ENCODE measurements at places on chromosomes 6 and 20.
A peak's percentile ranks its signal among the peaks of the same experiment; 100 is the strongest.

DNA sequence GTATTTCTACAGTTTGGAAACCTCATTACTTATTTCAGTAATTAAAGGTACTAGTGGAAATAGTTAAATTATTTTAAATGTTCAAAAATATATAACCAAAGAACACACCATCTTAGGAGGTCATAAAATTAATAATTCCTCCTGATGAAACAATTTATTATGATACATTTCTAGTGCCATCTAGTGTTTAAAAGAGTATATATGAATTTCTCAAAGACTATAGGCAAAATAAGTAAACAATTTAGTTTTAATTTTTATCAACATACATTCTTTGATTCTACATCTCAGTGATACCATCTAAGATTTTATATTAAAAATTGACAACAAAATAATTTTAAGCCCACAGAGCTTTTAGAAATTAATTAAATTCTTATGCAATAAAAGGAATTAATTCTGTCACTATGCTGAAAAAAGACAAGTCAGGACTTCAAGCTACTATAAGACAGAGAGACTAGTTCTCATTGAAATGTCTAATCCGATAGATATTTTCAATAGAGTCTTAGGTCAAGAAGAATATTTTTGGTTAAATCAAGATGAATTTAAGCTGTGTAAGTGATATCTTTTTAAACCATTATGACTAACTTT, 107.8 kb upstream of the RNF217 start:
- no peak for DNase-seq

DNA sequence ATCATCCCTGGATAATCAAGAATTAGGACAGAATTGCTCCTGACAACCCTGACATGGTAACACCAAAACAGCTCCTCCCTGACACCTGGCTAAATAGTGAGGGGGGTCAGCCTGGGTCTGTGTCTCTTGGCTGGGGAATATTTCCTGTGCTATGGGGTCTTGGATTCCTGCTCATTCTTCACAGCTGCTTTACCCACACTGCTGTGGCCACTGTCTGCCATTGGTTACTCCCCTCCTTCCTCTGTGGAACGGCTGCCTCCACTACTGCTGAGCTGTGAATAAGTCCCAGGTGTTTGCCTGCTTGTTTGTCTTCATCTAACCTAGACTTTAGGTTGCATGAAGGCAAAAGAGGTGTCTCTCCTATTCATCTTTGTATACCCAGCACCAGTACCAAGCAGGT, 33.9 kb upstream of the TXLNB start:
- no peak for DNase-seq

GRCh38 chr6:34030831-34031624, 114.9 kb downstream of the GRM4 start:
- no peak for DNase-seq

- no peak for DNase-seq
Measured at GRCh38 chr6:41605649-41606048, 32.6 kb upstream of the MDFI start.

DNA sequence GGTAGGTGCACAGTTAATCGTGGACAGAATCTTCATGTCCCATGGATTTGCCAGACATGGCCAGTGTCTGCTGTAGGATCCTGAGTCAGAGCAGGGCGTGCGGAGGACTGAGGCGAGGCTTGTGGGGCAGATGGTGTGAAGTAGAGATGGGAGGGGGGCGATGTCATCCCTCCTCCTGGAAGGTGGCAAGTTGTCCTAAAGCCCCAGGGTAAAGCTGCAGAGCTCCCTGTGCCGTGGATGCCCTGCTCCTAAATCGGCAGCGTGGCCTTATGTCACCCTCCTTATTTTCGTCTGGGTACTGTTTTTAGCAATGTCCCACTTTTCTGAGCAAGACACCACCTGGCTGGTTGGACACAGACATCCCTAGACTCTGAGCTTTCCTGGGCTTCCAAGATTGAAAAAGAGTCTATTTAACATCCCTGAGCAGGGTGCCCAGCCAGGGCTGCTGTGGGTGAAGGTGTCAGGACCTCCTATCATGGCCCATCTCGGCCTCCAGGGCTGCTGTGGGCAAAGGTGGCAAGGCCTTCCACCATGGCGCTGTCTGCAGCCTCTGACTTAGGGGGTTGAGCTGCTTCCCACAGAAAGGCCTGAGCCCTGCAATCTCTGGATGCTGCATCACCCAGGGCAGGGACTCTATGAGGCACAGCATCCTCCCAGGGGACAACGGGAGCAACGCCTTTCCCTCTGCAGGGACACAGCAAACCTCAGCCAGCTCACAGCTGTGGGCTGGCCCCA, 145.4 kb downstream of the TTLL2 start:
- no peak for DNase-seq

DNA sequence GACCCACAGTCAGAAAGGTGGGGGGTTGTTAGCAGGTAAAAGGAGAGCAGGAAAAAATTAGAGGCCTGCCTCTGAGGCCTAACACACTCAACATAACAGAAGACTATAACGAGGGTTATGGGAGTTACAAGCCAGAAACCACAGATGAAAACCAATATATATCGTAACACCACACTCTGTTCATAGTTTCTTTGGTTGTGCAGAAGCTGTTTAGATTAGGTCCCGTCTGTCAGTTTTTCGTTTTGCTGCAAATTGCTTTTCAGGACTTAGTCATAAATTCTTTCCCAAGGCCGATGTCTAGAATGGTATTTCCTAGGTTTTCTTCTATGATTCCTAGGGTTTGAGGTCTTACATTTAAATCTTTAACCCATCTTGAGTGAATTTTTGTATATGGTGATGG, 3.7 kb upstream of the MAP3K5 start:
- DNase-seq = no peak

DNA sequence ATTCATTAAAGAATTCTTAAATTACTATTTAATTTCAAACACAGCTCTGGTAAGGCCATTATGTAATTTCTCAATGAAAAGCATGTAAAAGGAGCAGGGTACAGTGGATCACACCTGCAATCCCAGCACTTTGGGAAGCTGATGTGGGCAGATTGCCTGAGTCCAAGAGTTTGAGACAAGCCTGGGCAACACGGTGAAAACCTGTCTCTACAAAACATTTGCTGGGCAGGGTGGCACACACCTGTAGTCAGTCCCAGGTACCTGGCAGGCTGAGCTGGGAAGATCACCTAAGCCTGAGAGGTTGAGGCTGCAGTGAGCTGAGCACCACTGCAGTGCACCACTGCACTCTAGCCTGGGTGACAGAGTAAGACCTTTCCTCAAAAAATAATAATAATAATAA, 37.4 kb downstream of the MDN1 start:
- DNase-seq = no peak

GRCh38 chr6:111975466-111975865, 78.4 kb upstream of the CCN6 start:
- peak; percentile 23 for DNase-seq

DNA sequence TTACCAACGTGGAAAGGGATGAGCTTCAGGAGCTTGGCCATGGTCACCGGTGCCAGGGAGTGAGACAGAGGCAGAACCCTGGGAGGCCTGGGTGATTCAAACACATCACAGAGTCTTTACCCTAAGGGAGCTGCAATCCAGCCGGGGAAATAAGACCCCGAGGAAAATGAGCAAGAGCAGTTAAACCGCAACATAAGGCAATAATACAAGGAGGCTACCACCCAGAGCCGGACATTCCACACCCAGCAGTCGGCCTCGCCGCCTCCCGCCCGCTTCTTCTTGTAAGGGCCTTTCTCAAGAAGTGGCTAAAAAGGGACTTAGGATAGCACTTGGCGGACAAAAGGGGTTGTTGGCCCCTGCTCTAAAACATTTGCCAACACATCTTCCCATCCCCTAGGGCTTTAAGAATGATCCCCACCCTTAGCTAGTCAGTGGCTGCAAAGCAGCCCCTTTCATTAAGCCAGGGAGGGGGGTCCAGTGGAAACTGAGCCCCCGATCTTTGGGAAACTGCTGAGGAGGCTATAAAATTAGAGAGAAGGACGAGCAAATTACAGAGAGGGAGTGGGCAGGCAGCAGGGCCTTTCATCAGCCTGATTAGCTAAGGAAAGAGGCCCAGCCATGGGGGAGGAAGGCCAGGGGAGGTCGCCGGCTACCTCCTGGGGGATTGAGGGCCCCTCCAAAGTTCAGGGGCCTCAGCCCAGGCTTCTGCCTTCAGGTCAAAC, 34.3 kb downstream of the SNX5 start:
- DNase-seq = no peak

- no peak for DNase-seq
Measured at GRCh38 chr6:53866226-53866625, 71.4 kb downstream of the LRRC1 start.

DNA sequence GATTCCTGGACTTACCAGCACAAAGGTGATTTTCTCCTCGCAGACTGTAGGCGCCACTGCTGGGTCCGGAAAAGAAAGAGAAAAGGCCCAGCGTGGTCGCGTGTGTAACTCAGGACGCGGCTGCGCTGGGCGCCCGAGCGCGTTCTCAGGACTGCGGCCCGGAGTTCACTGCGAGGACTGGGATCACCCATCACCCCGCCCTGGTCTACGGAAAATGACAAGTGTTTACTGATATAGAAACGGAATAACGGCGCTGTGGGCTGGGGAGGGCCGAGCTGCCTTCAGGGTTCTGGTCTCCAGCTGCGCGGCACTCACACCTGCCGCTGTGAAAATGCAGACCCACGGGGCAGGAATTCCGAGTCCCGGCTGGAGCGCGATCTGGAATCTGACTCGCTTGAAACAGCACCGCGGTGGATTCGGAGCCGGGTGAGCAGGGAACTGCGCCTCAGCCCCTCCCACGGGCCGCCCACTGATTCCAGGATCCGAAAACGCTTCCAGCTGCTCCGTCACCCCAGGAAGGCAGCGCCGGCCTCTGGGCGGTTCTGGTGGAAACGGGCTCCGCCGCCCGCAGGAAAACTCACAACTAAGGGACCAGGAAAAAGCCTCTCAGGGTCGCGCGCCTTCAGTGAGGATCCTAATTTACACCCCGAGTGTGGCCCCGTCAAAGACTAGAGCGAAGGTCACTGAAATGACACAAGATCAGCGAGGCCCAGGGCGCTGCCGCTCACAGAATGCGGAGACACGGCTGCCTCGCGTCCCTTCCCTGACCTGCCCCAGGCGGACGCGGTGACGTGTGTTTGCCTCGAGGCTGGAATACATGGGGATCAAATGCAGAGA, 34.5 kb downstream of the HLA-A start:
- peak; percentile 51 for DNase-seq

DNA sequence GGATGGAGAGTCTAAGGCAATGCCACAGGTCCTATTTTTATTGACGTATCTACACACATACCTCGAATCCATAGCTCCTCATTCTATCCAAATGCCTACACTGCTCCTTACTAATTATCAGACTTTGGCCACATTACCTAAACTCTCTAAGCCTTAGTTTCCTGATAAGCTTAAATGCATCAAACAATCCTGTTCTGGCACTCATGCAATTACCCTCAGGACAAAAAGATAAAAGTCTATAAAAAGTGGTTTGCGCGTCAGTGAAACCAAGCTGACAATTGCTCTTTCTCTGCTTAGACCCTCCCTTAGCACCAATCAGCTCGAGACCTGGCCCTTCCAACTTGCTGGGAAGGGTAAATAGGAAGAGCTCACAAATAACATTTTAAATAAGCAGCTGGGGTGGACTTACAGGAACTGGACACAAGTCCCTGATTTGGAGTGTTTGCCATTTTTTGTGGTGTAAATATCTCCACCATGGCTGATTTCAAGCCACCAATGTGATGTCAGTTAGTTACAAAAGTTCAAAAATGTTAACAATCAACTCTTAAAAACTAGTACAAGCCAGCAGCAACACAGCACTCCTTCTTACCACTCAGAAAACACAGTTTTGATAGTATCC, 7.2 kb upstream of the PLEKHG1 start:
- no peak for DNase-seq

DNA sequence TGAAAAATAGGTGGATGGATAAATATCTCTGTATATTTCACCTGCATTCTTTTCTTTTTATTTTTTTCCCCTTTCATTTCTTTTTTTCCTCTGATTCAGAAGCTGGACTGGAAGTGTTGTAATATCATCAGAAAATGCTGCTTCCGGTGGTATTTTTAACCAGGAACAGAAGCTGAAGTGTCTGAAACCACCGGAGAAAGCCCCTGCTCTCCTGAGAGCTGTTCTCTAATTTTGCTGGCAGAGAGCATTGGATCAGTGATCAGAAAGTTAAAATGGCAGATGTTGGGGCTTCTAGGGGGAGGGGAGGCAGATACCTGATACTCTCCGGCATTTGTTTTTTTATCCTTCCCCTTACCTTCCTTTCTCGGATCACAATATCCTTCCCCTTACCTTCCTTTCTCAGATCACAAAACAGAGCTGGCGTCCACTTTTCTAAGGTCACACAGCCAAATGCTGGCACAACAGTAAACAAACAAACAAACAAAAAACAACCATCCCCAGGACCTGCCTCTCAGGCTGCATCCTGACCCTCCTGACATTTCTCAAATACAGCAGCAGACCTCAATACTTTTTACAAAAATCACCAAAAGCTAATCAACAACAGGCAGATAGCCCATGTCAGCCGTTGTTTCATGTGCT, 143.2 kb upstream of the ZNF217 start:
- no peak for DNase-seq

DNA sequence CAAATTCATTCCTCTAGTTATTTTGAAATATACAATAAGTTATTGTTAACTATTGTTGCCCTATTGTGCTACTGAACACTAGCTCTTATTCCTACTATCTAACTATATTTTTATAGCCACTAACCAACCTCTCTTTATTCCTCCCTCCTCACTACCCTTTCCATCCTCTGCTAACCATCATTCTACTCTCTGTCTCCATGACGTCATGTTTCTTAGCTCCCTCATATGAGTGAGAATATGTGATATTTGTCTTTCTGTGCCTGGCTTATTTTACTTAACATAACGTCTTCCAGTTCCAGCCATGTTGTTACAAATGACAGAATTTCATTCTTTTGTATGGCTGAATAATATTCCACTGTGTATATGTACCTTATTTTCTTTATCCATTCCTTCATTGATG, 95.3 kb downstream of the ATXN1 start:
- DNase-seq = no peak

GRCh38 chr6:155645325-155645724, 189.7 kb upstream of the NOX3 start:
- no peak for DNase-seq

- no peak for DNase-seq
Measured at GRCh38 chr20:7989379-7989778, 30.2 kb downstream of the TMX4 start.

- DNase-seq = no peak
Measured at GRCh38 chr20:45470937-45471336, 1.4 kb downstream of the WFDC2 start.

- DNase-seq = no peak
Measured at GRCh38 chr20:8389381-8390036, 257.4 kb downstream of the PLCB1 start.

DNA sequence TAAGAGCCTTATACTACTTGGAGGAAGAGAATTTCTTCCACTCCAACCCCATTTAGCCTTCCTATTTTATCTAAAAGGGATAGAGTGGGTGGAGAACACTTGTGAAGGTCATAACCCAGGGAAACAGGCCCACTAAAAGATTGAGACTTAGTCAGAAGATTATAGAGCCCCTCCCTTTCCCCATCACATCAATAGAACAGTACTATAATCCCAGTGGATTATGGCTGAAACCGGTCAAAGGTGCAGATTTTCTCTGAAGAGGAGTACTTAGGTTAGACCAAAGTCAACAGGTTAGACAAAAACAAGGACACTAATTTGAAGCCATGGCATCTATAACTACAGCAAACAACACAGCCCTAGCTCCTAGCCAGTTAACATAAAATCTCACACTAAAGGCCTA, 330.9 kb upstream of the NOX3 start:
- no peak for DNase-seq

GRCh38 chr6:33324125-33324524, 6.6 kb upstream of the ZBTB22 start:
- no peak for DNase-seq
